Activated CD4-positive, alpha-beta T cell treated with anti-CD3 and anti-CD28 coated beads, Interleukin-2, amount 10 ng/mL, durations not matched to agents 7 days and 5 days (primary cell): ENCODE measurements at places on chromosomes 11 and 22.

GRCh38 chr11:87033561-87033960 is 4.2 kb upstream of the TMEM135 start:
- no peak for DNase-seq

DNA sequence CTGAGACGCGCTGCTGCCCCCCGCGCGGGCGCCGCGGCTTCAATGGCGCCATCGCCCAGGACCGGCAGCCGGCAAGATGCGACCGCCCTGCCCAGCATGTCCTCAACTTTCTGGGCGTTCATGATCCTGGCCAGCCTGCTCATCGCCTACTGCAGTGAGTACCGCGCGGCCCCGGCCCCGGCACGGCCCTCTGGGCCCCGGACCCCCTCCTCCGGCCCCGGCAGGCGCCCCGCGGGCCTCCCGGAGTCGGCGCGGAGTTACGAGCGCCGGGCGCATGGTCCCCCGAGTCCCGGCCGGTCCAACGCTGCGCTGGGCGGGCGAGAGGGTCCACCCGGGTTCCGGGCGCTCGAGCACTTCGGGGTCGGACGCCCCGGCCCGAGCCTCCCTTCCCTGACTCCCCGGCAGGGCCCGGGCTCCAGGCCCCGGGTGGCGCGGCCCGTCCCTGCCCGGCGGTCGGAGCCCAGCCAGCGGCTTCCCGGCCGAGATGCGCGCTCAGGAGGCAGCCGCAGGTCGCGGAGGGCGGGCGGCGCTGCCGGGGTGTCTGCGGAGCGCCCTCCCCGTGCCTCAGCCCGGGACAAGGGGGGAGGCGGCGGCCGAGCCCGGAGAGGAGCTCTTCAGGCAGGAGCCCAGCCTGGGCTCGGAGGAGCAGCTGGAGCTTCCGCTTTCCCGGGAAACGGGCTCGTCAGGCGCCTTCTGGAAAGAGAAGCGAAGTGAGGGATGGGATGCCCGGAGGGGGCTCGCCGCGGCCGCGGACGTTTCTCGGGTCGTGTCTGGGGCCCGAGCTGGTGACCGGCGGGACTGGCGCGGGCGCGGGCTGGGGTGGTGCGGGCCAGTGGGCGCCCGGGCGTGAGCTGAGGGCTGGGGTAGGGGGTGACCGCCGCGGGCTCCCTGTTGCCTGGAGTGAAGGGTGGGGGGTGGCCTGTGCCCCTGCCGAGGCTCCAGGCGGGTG is 1337.8 kb downstream of the BRD1 start:
- no peak for DNase-seq

- DNase-seq, result peak; percentile 65
These were observed 1.5 kb downstream of the IGSF9B start for GRCh38 chr11:133955081-133955891.

- DNase-seq, result no peak
These were observed 7.1 kb downstream of the EWSR1 start for GRCh38 chr22:29275167-29275566.

GRCh38 chr22:19879246-19879570 is 24.5 kb upstream of the GNB1L start:
- DNase-seq, result no peak

DNA sequence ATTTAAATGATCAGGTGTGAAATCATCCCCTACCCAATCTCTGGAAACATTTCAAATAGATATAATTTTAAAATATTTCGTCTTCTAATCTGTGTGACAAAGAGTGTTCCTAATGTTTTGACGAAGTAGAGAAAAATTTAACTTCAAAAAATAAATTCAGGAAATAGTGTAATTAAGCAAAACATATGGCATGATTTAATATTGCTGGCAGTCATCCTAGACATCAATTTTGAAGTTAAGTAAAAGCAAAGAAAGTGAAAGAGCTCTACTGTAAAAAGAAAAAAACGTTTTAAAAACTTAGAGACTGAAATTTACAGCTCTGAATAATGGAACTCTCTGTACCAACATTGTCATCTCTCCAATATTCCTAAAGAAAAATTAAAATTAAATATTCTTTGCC is 1062.3 kb downstream of the LRRC4C start:
- no peak for DNase-seq

- DNase-seq, result no peak
These were observed 7.4 kb downstream of the IGLL5 start for GRCh38 chr22:22894740-22895731.

GRCh38 chr22:23065495-23066122 is 4.7 kb upstream of the GNAZ start:
- DNase-seq, result no peak

DNA sequence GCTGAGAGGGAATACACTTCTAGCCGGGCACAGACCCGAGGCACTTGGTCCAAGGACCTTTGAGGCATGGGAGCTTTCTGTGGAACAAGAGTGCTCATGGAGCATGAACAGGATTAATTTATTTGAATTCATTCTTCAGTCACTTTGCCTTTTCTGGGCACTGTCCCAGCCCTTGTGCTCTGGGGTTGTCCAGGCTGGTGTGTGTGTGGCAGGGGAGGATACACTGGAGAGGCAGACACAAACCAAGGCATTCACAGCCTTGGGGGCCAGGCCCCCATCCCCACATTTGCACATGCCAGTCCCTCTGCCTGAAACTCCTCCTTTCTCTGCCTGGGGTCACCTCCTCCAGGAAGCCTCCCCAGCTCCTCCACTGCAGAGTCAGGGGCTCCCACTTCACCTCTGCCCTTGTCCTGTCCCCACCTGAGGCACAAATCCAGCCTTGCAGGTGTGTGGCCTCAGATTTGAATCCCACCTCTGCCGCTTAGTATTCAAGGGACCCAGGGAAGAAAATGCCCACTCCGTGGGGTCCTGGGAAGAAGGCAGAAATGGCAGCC is 55.5 kb downstream of the MYO7A start:
- DNase-seq, result no peak

DNA sequence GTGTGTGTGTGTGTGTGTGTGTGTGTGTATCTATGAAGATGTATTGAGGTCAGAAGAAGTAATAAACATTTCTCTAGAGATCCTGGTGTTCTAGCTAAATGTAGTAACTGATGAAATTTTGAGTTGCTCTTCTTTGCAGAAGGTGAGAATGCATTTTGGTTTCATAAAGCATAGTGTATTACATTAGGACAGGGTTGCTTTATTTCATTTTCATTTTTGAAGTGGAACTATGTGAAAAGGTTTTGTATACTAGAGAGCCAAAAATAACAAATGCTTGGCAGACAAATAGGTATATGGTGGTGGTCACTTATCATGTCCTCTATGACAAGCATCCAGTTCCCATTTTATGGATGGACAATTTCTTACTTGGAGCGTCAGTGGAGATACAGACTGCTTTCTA is 99.0 kb downstream of the CASP12 start:
- DNase-seq, result no peak

DNA sequence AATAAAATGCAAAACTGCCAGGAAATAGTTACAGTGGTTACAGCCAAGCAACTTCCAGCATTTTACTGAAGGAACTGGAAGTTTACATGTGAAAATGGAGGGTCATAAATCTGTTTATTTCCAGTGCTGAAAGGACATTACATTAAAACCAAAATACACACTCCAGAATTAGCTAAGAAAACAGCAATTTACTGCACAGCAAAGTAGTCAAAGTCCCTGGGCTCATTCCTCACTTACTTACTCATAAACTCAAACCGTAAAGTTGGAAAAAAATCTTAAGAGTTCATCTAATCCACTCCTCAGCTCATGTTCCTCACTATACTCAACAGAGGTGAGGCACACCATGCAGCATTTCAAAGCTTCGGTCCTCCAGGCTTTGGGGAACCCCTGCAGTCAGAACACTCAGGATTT is 17.4 kb downstream of the CTSC start:
- no peak for DNase-seq

DNA sequence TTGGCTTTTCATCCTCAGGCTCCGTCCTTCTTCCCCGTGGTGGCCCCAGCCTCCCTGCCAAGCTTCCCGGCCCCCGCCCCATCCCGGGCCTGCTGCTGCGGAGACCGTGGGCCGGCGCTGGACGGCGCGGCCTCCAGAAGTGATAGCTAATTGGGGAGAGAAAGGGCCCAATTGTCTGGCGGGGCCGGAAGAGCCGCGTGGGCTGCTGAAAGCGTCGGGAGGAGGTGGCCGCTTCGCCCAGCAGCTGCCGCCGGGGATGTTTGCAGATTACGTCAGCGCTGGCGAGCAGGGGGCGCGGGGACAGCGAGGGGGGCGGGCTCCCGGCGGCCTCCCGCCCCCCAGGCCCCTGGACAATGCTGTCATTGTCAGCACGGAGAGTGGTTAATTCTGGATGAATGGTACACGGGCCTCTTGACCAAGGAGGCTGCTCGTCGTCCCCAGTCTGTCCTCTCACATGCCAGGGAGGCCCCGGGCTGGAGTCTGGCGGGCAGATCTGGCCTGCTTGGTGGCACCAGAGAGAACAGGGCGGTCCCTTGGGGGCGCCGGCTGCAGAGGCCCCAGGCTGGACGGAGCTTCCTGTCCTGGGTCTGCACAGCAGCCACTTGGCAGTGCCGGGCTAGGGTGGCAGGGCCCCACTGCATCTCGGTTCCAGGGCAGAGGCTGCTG is 1.6 kb downstream of the SMIM38 start:
- DNase-seq, result no peak

DNA sequence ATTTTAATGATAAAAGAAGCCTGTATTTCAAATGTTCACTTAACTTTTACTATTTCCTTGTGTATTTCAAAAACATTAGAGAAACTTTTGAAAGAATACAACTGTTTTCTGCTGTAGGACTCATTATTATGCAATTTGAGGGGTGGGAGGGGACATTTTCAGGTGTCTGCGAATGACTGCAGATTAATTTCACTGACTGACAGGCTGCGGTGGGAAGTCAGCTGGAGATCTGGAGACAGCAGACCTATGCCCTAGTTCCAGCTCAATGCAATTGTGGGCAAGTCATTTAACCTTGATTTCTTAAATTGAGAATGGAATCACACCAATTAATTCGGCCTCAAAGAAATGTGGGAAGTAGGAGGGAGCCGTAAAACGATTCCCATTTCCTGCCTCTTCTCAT is 128.7 kb downstream of the ARL14EP start:
- DNase-seq, result no peak

- no peak for DNase-seq
These were observed 227.8 kb downstream of the DCDC1 start for GRCh38 chr11:31141789-31142188.

DNA sequence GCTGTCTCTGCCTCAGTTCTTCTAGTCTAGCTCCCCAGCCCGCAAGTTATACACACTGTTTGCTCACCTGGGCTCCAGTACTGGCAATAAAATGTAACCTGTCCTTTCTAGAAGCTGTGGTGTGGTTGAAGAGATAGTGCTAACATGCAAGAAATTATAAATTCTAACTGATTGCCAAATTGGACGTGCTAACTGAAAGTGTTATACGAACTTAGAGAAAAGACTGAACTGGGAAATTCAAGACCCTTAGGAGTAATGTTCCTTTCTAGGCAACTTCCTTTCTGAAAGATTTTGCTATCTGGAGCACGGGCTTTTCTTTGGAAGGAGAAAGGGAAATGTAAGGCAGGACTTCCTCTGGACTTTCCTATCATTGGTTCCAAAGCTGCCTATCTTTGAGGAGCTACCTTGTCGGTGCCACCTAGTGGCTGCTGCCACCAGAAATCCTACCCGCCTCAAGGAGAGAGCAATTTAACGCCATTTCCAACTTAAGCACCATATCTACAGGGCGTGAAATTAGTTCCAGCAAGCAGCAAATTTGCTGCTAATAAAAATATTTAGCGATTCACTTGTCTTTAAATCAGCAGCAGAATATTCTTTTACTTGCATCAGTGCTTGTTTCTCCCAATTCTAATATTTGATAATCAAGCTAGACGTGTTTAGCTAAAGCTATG is 12.7 kb upstream of the TMEM218 start:
- peak; percentile 47 for DNase-seq

- no peak for DNase-seq
These were observed 6.8 kb downstream of the NHERF4 start for GRCh38 chr11:119192111-119192510.

- no peak for DNase-seq
These were observed 45.9 kb upstream of the PPP6R3 start for GRCh38 chr11:68414496-68415221.

DNA sequence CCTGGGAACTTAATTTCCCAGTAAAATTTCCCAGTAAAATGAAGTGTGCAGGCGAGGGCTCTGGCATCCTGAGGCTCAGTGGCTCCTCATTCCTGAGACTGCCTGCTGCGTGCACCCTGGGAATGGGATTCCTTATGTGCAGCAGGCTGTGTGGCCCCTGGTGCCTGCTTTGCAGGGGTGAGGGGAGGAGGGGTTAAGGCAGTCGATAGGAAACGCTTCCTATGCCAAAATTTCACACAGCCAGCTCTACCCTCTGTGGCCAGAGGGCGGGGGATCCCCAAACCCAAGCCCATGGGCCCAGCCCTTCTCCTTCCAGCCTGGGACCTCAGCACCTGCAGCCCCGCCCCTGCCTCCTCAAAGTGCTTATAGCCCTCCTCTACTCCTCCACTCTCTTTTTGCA is 12.1 kb upstream of the BAIAP2L2 start:
- no peak for DNase-seq

DNA sequence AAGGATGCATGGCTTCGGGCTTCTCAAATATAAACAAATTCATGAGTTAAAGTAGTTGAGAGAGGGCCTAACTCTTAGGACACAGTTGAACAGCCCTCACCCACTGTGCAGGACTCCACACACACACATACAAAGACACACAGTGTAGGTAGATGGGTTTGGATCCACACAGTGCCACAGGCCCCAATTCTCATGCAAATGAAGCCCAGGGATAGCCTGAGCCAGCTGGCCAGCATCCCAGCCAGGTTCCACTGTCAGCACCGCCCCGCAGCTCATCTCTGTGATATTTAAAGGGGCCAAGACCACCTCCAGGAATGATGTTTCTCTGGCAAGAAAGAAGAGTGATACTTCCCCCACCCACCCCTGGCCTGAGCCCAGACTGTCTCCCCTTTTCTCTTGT is 11.7 kb downstream of the SLC35C1 start:
- no peak for DNase-seq

DNA sequence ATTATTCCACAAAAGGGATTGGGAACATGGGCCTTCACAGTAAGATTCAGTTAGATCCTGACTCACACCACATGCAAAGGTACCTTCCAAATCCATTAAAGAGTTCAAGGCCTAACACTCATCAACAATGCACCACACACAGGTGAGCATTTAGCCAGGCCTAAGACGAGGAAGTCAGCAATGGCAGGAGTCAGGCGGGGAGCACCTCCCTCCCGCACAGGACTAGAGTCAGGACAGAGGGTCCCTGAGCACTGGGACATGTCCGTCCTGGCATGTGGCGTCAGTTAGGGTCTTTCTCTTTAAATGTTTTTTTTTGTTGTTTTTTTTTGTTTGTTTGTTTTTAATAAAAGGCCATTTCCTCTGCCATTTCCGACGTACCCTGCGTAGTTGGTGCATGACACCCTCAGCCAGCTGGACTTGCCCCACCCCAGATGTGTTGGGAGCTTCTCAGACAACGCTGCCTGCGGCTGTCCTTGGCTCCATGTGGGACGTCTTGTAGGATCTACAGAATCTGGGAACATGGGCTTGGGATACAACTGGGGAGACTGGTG is 1458.6 kb downstream of the BRD1 start:
- DNase-seq, result no peak

DNA sequence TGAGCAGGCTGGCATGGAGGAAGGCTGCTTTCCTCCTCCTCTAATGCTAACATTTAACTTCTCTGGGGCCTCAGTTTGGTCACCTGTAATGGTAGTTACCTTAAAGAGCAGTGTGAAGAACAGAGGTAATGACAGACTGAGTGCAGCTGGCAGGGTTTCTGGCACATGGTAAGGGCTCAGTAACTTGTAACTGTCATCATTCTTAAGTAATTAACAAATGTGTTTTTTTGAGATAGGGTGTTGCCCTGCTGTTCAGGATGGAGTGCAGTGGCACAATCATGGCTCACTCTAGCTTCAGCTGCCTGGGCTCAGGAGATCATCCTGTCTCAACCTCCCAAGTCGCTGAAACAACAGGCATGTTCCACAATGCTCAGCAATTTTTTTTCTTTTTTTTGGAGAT is 242.0 kb upstream of the SYN3 start:
- DNase-seq, result no peak
